ENCODE measurements at places on chromosomes 12 and 14.

- DNase-seq, result peak; percentile 29
Observed at GRCh38 chr12:93773122-93773871, 96.1 kb downstream of the CRADD start.

- no peak for DNase-seq
Observed at GRCh38 chr12:49133014-49133413, 1.8 kb upstream of the TUBA1B start.

GRCh38 chr12:2752676-2753371 is 41.9 kb upstream of the FKBP4 start:
- DNase-seq, result peak; percentile 73

DNA sequence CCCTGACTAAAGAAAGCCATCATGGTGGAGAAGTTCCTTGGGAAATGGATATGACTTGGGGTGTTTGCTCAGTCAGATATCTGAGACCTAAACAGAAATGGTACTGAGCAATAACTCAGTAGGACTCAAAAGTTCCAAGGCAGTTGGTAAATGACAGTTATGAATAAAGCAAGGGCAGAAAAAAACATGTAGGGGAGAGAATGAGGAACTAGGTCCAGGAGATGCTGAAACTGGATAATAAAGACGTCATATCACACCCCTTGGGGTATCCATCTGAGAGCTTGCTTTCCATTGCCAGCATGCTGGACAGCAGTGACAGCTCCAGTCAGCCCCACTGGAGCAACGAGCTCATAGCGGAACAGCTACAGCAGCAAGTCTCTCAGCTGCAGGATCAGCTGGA is 37.5 kb downstream of the RPGRIP1 start:
- no peak for DNase-seq

DNA sequence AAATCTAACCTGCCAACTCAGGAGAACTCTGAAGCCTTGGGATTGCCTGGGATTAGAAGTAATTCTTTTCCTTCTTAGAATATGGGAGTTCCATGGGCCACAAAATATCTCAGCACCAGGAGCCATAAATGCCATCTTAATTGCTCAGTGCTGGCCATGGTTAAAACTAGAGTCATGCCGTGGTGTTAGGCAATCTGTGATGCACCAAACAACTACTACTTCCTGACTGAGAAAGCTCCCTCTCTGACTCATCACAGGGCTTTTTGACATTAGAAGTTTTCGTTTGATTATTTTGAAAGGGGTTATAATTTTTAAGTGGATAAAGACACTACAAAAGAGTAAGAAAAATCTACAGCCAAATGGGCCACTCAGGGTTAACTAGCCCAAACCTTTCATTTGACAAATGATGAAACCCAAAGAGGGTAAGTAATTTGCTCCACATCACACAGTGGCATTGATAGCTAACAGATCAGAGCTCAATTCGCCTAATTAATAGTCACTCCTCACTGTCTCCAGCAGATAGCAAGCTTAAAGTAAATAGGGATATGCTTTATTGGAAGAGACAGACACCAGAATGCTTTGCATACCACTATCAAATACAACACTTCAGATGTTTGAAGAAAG is 377.3 kb downstream of the EMP1 start:
- DNase-seq, result no peak

DNA sequence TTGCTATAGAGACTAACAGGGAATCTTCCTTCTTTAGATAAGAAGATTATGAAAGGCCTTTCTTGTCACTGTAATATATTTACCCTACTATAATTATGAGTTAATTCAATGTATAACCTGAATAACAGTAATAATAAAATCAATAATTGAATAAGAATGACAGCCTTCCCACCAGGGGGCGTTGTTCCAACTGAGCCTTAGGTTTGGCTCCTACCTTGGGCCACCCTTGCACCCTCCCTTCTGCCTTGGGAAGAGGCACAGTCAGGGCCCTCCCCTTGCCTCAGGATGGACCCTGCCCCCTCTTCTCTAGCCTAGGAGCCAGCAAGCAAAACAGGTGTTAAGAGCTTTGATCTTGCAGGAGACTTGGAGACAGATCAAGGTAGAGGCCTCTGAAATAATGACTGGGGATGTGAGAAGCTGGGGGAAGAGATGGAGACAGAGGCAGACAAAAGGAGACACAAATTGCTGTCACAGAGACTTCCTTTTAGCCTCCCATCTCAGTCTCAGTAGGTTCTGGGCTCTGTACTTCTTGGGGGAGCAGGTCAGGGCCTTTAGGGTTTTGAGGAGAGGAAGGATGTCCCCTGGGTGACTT is 40.1 kb upstream of the CISTR start:
- DNase-seq, result peak; percentile 31

DNA sequence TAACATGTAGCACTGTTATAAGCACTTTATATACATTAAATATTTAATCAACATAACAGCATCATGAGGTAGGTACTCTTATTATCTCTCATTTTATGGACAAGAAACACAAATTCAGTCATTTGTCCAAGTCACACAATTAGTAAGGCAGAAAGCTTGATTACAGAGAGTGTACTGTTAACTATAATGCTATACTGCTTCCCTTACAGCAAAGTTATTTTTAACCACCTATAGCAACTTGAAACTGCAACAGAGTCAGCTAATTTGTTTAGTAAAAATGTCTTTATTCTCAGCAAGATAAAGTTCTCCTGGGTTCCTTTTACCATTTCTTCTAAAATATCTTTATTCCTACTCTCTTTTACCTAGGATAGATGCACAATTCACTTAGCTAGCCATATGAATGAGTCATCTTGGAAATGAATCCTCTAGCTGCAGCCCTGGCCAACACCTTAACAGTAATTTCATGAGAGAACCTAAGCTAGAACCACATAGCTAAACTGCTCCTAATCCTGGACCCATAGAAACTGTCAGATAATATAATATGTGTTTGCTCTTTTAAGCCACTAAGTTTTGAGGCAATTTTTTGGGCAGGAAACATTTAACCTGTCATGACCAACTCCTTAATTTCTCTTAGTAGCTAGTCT is 90.2 kb upstream of the HECTD1 start:
- DNase-seq, result no peak

- DNase-seq, result no peak
Observed at GRCh38 chr14:75059642-75060041, 4.2 kb downstream of the ACYP1 start.

- DNase-seq, result no peak
Observed at GRCh38 chr14:44180975-44181374, 326.1 kb downstream of the FSCB start.

- DNase-seq, result no peak
Observed at GRCh38 chr14:37600880-37601741, 5.7 kb downstream of the TTC6 start.

DNA sequence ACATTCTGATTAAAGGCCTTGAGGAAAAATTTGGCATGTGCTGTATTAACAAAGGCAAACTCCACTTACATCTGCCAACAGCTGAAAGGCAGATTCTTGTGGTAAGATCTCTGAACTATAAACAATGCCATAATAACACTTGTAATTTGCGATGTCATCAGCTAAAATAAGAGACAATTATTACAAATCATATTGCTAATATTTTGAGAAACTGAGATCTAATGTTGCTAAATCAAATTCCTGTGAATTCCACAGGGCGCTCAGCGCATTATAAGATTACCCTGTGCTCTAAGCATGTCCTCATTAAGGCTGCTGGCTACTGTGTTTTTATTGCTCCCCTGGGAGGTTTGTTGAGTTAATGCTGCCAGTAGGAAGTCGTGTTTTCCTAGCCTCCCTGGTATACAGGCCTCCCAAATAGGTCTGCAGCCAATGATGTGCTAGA is 244.8 kb downstream of the DACT1 start:
- DNase-seq, result no peak

DNA sequence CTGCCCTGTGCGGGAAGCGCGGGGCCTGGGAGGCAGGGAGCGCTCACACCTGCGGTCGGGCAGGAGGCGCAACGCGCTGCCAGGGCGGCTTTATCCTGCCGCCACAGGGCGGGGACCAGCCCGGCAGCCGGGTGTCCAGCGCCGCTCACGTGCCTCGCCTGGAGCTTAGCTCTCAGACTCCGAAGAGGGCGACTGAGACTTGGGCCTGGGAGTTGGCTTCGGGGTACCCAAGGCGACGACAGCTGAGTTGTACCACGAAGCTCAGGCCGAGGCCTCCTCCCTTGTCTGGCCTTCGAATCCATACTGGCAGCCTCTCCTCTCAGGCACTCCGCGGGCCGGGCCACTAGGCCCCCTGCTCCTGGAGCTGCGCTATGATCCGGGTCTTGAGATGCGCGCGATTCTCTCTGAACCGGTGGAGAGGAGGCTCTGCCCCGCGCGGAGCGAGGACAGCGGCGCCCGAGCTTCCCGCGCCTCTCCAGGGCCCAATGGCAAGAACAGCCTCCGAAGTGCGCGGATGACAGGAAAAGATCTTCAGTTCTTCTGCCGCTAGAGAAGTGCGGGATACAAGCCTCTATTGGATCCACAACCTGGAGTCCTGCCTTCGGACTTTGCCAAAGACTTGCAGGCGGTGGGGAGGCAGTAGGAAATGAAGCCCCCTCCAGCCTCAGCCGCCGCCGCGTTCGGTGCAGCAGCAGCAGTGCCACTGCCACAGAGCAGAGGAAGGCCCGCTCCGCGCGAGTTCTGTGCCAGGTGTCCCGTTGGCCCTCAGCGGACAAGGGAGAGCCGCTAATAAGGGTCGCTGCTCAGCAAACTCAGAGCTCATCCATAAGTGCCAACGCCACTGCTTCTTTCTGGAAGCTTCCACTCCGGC is 6.8 kb downstream of the SIX1 start:
- no peak for DNase-seq

GRCh38 chr12:119169150-119169549 is 9.6 kb upstream of the HSPB8 start:
- DNase-seq, result no peak

GRCh38 chr12:46230983-46231382 is 37.9 kb downstream of the SLC38A1 start:
- no peak for DNase-seq

- no peak for DNase-seq
Observed at GRCh38 chr14:51564986-51565604, 86.6 kb upstream of the FRMD6 start.

- no peak for DNase-seq
Observed at GRCh38 chr14:24518851-24519250, 10.8 kb upstream of the CMA1 start.

- no peak for DNase-seq
Observed at GRCh38 chr12:27026257-27026656, 3.9 kb downstream of the MED21 start.

Data from effector memory CD8-positive, alpha-beta T cell (primary cell).